ENCODE measurements at places on chromosomes 12 and 14.

GRCh38 chr12:73798523-73798922 is 739.1 kb upstream of the ATXN7L3B start:
- DNase-seq = no peak

DNA sequence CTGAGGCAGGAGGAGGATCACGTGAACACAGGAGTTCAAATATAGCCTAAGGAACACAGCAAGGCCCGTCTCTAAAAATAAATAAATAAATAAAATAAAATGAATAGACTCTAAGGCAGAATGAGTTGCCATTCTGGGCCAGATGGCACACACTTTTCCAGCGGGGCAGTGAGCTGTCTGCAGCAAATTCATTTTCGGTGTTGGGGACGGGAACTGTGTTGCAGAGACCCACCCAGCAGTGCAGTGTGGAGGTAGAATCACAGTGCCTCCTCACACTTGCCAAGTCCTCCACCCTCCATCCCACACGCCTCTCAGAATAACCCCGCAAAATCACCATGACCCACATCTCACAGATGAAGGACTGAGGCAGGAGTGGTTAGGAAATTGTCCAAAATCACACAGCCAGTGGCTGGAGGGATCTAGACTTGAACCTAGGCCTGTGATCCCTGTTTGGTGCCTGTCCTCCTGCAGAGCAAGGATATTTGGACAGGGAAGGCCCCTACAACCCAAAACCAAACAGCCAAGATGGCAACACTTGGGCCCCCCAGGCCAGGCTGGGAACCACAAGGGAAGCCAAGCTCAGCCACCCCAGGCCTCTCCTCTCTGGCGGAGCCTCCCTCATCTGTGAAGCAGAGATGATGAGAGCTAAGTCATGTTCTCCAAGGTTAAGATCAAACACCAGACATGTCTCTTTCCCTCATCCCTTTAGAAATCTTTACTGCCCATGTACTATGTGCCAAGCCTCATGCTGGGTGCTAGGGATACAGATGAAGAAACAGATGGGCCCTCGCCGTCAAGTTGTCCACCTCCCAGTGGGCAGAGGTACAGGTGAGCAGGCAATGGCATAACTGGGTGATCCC is 152.7 kb downstream of the DPF3 start:
- DNase-seq = no peak

- DNase-seq = no peak
Observed at GRCh38 chr14:74571901-74572725, 39.9 kb downstream of the LTBP2 start.

DNA sequence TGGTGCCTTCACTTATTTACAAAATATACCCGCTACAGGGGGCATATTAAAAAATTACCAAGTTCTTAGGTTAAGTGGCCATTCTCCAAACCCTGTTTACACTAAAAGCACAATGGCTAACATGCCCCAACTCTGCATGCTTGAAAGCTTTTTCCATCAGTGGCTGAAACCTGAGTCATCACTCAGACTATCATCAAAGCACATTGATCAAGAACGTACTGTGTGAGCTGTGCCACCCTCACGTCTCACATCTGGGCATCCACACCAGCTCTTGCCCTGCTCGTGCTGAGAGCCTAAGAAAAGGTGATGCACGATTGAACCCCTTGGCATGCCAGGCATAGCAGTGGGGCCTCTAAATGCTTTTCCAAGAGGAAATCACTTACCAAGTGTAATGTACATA is 13.2 kb downstream of the AQP6 start:
- DNase-seq = no peak

DNA sequence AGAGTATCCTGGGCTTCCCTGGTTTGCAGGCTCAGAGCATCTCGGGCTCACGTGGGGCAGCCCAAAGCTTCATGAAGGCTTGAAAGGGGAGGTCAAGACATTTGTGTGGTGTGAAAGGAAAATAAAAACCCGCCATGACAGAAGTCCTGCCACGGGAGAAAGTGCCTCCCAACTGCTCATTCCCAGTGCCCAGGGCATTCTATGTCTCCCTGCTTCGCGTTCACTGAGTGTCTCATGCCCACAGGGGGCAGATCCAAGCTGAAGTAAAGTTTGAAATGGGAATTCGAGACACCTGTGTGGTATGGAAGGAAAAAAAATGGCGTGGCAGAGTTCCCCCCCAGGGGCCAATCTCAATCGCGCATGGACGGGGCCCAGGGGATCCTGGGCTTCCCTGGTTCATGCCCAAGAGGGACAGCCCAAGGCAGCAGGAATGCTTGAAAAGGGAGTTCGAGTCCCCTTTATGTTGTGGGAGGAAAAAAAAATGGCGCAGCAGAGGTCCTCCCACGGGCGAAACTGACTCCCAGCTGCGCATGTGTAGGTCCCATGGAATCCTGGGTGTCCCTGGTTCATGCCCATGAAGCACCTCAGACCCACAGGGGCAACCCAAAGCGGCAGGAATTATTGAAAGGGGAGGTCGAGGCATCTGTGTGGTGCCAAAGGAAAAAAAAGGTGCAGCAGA is 576.7 kb downstream of the ALG10 start:
- DNase-seq = no peak

DNA sequence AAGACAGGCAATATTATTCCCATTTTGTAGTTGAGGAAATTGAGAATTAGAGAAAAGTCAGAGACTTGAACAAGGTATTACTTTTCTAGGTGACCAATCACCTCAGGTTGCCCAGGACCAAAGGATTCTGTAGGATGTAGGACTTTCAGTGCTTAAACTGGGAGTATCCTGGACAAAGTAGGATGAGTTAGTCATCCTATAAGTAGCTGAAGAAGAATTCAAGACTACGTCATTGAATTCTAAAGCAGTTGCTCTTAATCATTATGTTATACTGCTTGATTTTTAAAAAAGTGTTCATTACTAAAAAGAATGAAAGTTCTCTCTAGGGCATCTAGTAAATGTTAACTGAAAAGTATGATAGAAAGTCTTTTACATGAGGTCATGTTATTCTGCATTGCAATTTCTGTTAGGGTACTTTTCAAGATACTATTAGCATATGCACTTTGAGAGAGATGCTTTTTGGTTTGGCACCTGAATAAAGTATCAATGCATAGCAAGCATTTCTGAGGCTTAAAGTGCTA is 101.7 kb downstream of the RTN1 start:
- DNase-seq = no peak
